ENCODE measurements at places on chromosomes 7 and 10.

GRCh38 chr7:140059273-140060242 lies 3.2 kb downstream of the PARP12 start:
- DNase-seq = no peak

DNA sequence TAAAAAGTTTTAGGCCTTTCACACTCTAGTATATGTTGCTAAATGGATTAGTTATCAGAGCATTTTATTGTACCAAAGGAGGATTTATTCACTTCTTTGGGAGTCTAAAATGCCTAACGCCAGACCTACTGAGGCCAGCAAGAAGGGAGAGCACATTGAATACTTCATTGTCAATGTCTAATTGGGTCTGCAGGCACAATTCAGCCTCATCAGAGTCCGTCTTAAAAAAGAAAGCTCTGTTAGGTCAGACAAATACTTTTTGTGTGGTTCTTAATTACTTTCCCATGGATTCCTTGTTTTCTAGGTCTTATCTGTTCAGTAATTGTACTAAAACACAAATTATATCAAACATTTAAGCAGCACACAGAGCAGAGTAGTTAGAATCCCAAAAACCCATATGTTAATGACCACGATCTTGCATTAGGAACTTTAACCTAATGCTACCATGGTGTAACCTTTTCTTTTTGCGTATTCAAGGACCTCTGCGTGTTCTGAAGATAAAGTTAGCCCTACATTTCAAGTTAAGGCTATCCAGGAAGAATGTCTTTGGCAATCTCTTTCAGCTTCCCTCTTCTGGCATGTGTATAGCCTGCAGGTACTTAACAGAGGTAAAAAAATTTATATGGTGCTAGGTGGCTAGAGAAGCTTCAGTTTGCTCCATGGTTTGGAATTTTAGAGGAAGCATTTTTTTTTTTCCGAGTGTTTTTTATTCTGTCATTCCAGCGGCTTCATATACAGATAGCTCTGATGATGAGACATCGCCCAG lies 45.7 kb upstream of the STRIP2 start:
- DNase-seq = no peak

DNA sequence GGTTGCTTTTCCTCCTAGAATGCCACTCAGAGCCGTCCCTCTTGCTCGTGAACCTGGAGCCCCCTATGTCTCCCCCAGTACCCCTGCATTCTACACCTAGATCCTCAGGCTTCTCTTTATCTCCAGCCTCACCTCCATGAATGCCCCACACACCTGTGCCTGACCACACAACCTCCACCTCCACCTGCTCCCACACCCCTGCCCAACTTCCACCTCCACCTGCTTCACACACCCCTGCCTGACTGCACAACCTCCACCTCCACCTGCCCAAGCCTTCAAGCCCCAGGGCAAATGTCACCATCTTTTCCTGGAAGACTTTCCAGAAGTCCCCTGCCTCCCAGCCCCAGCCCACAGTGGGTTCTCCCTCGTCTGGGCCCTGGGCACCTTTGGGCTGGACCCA lies 6.9 kb upstream of the LFNG start:
- no peak for DNase-seq

- DNase-seq = no peak
These were observed 89.9 kb upstream of the CAPZA2 start for GRCh38 chr7:116772423-116772863.

- DNase-seq = no peak
These were observed 570.2 kb downstream of the ARL4A start for GRCh38 chr7:13257661-13258060.

DNA sequence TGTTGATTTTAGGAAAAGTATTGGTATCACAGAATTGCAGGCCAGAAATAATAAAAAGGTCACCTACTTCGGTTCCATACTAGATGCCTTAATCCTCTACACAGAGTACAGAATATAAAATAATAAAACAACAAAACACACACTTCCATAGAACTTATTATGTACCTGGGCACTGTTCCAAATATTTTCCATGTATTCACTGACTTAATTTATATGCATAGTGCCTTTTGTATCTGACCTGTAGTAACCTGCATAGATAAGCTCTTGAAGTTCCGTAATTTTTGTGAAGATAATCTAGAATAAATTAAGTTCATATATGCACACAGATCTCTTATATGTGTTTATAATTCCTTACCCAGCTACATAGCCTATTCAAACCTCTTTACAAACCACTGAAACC lies 78.3 kb downstream of the RAPGEF5 start:
- no peak for DNase-seq

DNA sequence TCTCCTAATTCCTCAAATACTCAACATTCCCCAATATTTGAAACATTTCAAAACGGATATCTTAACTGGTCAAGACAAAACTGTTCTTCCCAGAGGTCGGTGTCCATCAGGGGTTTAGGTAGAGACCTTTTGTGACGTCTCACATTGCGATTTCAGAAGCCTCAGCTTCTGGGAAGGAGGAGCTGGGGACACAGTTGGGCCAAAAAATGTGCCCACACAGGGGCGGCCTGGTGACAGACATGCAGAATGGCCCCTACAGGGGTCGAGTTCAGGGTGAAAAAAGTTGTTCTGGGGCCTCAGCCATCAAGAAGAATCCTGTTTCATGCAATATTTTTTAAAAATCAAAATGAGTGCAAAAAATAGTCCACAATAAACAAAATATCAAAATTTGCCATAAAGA lies 108.7 kb upstream of the PFKP start:
- DNase-seq = no peak

DNA sequence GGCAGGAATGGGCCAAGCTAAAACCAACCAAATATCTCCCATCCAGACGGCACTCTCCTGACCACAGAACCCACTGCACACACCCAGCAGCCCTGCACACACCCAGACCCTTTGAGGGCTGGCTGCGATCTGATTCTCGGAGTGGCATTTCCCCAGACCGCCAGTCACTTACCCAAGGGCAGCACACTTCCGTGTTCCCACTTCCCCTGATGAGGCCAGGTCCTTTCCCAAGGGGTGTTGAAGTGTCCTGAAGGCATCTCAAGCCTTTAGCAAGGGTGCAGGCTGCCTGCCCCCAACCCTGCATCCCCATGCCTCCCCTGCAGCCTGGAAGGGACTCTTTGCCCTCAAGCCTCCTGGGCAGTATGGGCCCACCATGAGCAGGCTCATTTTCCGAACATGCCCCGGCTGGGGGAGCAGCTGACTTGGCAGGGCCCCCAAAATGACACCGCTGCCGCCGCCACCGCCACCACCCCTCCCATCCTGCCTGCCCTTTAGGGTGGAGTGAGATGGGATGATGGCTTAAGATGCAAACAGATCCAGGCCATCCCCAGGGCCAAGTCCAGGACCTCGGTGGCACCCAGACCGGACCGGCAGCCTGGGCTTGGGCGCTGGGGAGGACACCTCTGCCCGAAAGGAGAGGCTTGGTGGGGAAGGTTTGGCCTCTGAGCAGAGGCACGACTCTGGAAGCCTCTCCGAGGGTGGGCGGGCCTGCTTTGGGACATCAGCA lies 159.8 kb downstream of the NRF1 start:
- DNase-seq = no peak
